Activated CD8-positive, alpha-beta memory T cell treated with anti-CD3 and anti-CD28 coated beads for 4 hours (primary cell): ENCODE measurements at places on chromosomes 16 and 17.
A peak's percentile ranks its signal among the peaks of the same experiment; 100 is the strongest.

DNA sequence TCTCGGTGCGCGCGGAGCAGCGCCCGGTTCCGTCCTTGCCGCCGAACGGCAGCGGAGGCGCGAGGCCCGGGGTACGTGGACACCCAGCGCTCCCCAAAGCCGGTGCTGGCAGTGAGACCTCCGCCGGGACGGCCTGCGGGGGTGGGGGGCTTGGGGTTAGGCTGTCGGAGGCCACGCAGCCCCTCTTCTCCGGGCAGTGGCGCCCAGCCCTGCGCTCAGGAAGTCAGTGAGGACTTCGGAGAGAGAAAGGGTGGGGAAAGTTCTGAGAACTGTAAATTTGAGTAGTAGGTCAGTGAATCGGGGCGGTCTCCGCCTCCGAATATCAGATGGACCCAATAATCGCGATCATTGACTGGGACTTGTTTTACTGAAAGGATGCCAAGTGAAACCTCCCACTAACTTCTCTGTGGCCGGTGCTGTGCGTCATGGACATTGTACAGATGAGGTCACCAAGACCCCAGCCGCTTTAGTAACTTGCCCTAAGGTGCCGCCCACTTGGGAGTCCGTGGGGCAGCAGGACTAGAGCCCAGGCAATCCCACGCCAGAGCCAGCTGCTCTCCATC lies 468 bp downstream of the IL4R start:
- DNase-seq = peak; percentile 26

GRCh38 chr16:51532551-51532950 lies 381.5 kb upstream of the SALL1 start:
- no peak for DNase-seq

DNA sequence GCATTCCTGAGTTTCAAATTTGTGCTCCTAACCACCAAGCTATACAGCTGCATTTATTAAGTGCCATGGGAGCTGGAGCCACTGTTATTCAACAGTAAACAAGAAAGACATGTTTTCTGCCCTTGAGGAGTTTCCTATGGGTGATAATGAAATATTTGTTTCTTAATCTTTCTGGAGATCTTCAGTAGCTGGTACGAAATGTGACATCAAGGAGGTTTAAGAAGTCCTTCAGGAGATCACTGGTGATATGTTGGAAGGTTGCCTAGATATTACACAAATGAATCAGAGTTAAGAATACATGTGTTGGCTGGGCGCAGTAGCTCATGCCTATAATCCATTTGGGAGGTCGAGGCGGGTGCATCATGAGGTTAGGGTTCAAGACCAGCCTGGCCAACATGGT lies 14.9 kb downstream of the RHOT1 start:
- DNase-seq = no peak

DNA sequence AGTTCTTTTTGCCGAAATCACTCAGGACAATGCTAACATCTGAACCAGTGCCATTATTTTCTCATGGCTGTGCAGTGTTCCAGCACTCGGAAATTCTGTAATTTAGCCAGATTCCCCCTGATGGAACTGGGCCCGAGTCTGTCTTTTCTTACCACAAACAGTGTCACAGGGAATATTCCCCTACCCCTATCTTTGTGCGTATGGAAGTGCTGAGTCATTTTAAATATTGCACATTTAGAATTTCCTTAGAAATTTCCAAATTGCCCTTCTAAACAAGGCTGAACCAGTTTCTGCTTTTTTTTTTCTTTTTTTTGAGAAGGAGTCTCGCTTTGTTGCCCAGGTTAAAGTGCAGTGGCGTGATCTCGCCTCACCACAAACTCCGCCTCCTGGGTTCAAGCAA lies 88.0 kb upstream of the CREBBP start:
- no peak for DNase-seq

DNA sequence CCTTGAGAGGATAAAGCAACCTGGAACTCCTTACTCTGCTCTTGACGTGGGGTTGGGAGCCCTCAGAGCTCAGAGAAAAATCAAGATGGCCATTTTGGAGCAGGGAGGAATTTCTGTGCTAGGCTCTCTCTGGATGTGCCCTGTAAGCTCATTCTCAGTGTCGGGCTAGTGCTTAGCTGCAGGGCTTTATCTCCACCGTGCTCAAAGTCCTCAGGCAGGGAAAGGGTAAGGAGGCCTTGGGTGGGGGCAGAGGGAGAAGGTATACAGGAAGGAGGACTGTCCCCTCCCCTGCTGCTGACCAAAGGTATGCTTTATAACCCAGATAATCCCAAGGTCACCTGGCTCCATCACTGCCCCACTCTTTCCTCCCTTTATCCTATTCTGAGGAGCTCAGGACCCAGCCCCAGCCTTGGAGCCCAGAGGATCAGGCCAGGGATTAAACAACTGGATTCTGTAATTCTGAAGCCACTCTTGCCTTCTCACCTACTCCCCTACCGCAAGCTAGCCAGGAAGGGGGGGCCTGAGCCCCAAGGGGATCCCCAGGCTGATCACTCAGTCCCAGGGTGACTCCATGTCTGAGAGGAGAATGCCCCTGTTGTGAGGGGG lies 1.1 kb downstream of the DHRS11 start:
- no peak for DNase-seq

- no peak for DNase-seq
These were observed 105.6 kb downstream of the SEC14L1 start for GRCh38 chr17:77246110-77247047.

- DNase-seq = no peak
These were observed 5.9 kb downstream of the CCL7 start for GRCh38 chr17:34275881-34276280.

- no peak for DNase-seq
These were observed 58.5 kb downstream of the BANP start for GRCh38 chr16:88009563-88010342.

DNA sequence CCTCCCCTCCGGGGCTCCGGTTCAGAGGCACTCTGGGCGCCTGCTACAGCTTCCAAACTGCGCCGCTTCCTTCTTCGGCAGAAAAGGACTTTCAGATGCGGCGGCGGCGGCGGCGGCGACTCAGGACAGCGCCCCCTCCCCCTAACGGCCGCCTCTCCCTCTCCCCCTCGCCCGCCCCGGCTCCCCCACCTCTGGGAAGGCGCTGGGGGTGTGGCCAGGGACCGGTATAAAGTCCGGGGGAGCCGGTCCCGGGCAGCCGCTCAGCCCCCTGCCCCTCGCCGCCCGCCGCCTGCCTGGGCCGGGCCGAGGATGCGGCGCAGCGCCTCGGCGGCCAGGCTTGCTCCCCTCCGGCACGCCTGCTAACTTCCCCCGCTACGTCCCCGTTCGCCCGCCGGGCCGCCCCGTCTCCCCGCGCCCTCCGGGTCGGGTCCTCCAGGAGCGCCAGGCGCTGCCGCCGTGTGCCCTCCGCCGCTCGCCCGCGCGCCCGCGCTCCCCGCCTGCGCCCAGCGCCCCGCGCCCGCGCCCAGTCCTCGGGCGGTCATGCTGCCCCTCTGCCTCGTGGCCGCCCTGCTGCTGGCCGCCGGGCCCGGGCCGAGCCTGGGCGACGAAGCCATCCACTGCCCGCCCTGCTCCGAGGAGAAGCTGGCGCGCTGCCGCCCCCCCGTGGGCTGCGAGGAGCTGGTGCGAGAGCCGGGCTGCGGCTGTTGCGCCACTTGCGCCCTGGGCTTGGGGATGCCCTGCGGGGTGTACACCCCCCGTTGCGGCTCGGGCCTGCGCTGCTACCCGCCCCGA lies at the start of gene IGFBP4:
TSS of gene IGFBP4 (plus strand) at position 255 of the 792 bp plus-strand sequence. CDS start at position 541, 286 bp downstream.
- DNase-seq = peak; percentile 40

GRCh38 chr17:66686601-66687000 lies 148.3 kb upstream of the CACNG5 start:
- no peak for DNase-seq

DNA sequence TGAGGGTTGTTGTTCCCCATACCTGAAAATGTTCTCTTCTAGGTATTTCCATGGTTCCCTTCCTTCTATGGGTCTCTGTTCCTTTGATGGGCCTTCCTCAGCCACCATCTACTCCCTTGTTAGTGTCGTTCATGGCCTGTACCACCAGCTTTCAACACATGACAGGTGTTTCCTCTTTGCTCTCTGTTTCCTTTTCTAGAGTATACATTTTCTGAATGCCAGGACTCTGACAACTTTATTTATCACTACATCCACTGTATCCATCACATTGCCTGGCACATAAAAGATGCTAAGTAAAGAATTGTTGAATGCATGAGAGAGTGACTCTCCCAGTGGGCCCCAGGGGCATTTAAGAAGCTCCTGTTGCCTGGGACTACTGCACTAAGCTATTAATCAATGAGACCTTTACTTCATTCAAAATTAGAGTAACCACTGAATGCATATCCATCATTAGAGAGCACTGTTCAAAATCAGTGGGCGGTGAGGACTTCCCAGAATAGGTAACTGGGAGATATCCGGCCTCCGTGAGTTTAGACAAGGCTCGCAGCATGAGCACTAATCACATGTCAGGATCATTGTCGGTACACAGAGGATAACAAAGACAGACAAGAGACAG lies 255.0 kb downstream of the CBLN1 start:
- DNase-seq = no peak

GRCh38 chr17:6704470-6705052 lies 8.6 kb downstream of the SLC13A5 start:
- DNase-seq = no peak

DNA sequence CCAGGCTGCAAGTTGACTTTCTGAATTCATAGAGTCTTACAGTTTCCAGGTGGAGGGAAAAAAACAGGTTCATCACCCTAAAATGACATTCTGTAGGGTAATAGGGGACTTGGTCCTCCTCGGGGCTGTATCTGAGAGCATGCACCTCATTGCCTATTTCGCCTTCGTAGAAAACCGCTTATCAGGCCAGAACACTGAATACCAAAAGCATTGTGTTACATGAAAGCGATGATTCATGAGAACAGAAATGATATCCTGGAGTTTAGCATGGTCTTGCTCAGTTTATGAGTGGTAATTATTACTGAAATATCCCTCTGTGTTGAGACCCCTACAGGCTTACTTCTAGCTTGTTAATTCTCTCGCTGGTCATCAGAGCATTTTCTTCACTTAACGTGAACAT lies 61.4 kb upstream of the ARHGAP44 start:
- no peak for DNase-seq

- no peak for DNase-seq
These were observed 4.4 kb upstream of the SNX29 start for GRCh38 chr16:11972128-11972527.

- no peak for DNase-seq
These were observed 2.7 kb downstream of the HBQ1 start for GRCh38 chr16:183005-183404.
